ENCODE measurements at places on chromosomes 12 and 14.

DNA sequence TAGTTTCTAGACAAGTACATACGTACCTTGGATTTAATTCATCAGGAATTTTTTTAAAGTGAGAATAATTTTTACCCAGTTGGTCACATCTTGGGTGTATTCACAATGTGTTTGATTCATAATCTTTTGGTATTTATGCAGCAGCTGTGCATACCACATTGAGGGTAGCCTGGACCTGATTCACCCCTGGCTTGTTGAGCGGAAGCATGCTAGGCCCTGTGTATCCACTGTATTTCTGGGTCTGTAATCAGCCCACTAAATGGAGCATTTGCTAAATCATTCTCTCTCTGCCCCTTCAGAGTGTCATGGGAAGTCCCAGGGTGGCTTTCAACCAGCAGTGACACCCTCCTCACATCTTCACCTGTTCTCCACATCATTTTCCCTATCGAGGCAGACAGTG, 203.8 kb upstream of the RGS6 start:
- no peak for DNase-seq

DNA sequence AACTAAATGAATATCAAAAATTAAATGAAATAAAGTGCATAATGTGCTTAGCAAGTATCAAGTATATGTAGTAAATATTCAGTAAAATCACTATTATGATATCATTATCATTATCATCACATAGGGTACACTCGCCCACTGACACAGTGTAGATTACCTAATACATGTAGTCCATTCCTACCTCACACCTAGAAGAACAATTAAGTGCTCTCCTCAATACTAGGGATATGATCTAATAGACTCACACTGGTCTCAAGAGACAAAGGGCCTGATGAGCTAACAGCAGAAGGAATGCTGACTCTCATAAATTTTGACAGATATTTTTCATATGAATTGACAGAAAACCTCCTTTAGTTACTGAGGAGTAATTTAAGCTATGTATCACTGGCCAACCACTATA, 29.1 kb downstream of the FSCB start:
- DNase-seq = no peak

GRCh38 chr12:8709124-8709830, 11.5 kb downstream of the RIMKLB start:
- no peak for DNase-seq

DNA sequence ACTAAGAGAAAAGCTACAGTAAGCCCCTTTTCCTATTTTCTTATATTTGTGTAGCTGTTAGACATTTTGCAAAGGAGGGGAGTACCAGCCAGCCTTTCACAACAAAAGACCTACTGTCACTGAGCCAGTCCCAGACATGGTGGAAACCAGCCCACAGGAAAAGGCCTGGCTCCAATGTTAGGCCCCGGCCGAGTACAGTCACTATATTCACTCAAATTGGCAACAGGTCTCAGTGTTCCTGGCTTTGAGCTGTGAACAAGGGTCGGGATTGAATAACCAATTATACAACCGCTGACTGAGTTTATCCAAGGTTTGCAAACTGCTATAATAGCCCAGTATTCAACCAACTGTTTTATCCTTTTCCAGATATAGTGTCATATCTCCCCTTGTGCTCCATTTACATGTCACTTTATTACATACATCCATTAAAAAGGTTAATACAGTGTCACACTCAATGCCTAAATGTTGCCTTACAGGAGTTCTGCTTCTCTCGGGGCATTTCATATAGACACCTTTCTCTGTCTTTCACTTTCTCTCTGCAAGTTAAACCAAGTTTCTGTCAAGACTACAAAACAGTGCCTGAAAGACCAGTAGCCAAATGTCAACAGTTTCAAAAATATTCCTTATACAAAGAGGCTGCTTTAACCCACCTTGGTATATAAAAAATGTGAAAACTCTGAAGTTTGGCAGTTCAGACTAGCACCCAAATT, 178.1 kb downstream of the SOX5 start:
- no peak for DNase-seq

DNA sequence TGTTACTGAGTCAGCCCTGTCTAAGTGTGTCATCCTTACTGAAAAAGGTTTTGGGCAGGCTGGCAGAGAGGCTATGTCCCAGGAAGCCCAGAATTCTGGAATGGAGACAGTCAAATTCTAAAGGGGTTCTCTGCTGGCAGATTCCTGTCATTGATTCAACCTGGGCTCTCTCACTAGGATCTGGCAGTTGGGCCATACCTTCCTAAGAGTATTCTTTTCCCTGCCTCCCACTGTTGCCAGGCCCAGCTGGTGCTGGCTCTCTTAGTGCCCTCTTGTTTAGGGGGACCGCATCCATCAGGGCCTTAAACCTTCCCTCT, 85.0 kb upstream of the EGLN3 start:
- no peak for DNase-seq

- DNase-seq = no peak
These were observed 162.8 kb upstream of the SLC38A2 start for GRCh38 chr12:46535376-46535775.

GRCh38 chr14:24693353-24693737, 59.4 kb upstream of the GZMB start:
- no peak for DNase-seq

GRCh38 chr12:92938018-92938417, 8.9 kb upstream of the EEA1 start:
- DNase-seq = no peak

GRCh38 chr12:50057000-50057841, at the start of gene ASIC1:
ASIC1 (plus strand) TSS chr12:50057596; CDS start chr12:50058767, 1,171 bp downstream.
- peak; percentile 57 for DNase-seq

DNA sequence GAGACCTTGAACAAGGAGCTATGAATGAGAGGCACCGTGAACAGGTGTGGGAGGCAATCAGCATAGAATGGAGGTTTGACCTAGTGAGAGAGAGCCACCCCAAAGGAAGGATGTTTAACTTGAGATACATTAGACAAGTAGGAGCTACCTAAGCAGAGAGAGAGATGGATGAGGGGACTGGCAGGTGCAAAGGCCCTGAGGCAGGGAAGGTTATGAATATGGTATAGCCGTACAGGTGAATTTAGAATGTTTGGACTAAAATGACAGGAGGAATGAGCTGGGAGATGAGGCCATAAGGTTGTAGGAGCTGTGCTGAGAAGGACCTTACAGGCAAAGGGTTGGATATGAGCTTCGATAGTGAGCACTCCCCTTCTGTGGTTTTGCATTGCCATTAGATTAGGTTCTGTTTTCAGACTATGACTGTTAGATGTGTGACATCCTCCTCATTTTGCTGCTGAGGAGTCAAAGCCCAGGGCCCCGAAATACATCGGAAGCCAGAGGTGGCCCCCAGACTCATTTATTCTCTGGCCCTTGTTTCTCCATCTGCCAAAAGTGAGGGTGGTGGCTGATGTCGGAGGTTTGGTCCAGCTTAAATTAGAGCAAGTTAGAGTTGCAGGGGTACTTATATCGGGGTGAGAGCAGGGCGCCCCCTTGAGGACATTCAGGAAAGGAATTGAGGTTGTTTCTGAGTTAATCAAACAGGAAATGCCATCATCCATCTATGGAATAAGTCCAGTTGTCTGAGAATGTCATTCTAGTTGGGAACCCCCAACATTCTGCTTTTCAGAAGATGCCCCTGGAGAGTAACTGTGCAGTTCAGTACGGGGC, 29.4 kb downstream of the SLC24A4 start:
- DNase-seq = no peak

DNA sequence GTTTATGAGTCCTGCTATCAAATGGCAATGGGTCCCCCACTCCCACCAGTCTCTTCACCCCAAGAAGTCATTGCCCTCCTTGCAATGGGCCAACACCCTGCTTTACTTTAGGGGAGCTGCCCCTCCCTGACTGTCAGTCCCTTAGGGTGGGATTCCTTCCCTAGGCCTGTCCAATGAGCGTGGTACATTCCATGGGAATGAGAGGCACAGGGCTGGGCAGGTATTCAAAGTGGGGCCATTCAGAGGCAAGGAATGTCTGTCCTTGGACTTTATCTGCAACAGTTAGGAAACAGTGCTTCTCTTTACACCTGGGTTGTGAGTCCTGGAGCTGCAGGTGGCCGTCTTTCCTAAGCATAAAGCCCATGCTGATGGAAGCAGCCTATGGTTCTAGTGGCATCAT, 40.8 kb downstream of the TMEM132C start:
- DNase-seq = no peak

DNA sequence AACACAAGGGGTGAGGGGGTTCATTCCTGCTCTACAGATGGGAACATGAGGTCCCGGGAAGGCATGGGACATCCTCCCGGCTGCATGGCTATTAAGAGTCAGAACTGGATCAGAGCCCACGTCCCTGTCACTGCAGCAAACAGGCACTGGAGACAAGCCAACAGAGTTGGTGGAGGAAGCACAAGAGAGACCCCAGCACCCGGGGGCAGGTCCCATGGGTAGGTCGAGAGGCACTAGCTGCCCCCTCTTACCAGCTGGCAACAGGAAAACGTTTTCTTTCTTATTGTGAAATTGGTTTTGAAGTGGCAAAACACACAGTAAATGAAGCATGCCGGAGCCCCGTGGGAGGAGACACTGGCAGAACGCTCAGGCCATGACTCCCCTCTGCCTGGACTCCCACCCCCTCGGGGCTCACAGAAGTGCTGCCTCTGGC, 43.6 kb downstream of the SYNE3 start:
- DNase-seq = no peak

All from NCI-H774 (cell line).